NCI-H774 (cell line): ENCODE measurements at places on chromosomes 13 and 19.

DNA sequence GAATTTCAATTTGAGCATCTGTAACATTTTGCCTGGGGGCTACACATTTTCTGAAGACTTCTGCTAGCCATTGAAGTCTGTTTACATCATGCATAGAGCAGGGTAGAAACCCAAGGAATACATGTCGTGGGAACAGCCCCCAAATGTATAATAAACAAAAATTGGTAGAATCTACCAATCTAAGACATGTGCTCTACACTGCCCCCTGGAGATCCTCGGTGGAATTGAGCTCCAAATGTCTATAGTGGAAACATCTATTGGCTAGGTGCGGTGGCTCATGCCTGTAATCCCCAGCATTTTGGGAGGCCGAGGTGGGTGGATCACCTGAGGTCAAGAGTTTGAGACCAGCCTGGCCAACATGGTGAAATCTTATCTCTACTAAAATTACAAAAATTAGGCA lies 57.3 kb downstream of the MBD3L2B start:
- no peak for DNase-seq

GRCh38 chr19:41845051-41845590 lies 279 bp downstream of the DMRTC2 start:
- no peak for DNase-seq

DNA sequence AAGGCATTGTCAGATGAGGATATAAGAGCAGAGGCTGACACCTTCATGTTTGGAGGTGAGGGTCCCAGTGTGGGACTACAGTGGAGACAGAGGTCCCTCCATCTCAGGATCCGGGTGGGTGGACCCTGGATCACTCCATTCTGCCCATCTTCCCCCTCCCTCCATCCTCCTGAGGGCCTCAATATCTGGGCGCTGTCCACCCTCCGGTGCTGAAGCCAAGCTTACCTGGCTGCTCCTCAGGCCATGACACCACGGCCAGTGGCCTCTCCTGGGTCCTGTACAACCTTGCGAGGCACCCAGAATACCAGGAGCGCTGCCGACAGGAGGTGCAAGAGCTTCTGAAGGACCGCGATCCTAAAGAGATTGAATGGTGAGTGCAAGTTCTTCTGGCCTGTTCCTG lies 11.9 kb downstream of the CYP4F12 start:
- DNase-seq, result no peak

DNA sequence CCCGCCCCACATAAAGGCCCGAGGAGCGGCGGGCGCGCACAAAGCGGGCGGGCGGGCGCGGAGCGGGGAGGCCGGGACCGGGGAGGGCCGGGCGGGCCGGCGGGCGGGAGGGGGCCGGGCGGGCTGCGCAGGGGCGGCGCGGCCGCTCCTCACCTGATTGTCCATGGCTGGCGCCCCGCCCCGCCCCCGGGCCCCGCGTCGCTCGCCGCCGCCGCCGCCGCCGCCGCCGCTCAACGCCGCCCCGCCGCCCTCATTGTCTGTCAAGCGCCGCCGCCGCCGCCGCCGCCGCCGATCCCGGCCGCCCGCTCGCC lies 200 bp downstream of the MLLT1 start:
- no peak for DNase-seq

- no peak for DNase-seq
Observed at GRCh38 chr13:23629566-23630272, 59.5 kb downstream of the TNFRSF19 start.

DNA sequence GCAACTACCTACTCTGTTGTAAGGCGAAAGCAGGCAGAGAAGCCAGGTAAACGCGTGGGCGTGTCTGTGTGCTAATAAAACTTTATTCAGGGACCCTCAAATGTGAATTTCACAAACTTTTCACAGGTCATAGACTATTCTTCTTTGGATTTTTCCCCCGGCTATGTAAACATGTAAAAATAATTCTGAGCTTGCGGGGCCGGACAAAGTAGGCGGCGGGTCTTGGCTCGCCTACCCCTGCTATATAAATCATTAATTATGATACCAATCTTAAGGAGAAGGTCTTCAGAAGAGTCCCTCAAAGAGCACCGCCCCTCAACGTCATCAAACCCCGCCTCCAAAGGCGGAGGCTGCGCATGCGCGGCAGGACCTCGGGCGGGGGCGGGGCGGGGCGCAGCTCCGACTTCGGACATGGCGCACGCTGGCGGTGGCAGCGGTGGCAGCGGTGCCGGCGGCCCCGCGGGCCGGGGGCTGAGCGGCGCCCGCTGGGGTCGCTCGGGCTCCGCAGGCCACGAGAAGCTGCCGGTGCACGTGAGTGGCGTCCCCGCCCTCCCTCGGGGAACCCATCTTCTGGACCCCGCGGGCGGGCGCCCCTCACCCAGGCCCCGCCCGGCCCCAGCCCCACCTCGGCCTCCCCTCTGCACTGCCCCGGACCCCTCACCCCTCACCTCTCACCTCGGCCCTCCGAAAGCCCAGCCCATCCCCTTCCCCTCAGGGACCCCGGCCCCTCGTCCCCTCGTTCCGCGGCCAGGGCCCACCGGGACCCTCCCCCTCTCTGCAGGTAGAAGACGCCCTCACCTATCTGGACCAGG lies at the start of gene SIN3B:
Gene SIN3B (plus strand): TSS at position 389 of the 812 bp plus-strand sequence. CDS start 23 bp downstream, at position 412.
- DNase-seq, result peak; percentile 75

DNA sequence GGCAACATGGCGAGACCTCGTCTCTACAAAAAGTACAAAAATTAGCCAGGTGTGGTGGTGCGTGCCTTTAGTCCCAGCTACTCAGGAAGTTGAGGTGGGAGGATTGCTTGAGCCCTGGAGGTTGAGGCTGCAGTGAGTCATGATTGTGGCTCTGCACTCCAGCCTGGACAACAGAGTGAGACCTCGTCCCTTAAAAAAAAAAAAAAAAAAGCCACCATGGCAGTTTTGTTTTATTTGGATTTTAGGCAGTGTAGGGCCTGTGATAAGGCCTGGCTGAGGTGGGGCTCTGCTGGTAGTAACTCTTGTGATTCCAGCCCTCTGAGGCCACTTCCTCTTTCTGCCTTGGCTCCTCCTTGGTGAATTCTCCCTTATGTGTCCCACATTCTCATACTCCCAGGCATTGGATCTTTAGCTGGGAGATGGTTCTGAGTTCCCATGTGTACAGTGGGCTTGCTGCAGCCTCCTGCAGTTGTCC lies 39.2 kb downstream of the GATAD2A start:
- no peak for DNase-seq

GRCh38 chr19:6056801-6057650 lies 53.3 kb downstream of the RFX2 start:
- peak; percentile 64 for DNase-seq

- no peak for DNase-seq
Observed at GRCh38 chr19:6424195-6424938, at the start of gene KHSRP. TSS of gene KHSRP (minus strand) at chr19:6424811. CDS start at chr19:6424701, 110 bp downstream.

GRCh38 chr13:45527699-45528462 lies 63.1 kb downstream of the COG3 start:
- DNase-seq, result no peak

DNA sequence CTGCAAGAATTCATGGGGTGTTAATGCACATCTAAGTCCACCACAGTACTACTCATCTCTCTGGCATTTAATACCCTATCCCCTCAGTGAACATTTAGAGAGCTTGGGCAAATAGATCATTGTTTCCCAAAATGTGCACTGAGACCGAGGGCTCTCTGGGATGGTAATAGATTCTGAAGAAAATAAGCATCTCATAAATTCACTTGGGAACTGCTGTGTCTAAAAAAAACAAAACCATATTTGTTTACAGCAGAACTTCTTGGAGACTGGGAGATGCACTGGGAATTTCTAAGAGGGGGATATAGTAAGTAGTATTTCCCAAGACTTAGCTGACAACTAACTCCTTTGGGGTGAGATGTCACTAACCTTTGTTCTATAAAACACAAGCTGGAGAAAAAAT lies 58.4 kb downstream of the ENOX1 start:
- DNase-seq, result no peak

DNA sequence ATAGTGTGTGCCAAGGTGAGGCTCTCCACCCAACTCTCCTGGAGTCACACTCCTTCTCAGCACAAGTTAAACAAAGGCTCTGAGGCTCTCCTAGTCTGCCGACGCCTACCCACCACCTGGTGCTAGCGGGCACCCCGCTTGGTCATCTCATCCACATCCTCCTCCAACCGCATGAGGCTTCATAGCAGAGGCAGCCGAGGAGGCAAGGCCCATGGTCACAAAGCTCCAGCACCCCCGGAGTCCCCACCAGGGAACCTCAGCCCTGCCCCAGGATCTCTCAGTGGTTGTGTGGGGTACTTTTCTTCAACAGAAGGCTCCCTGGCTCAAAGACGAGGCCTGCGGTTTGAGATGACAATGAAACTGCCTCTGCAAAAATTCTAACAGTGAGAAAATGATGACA lies 43.0 kb downstream of the STK24 start:
- no peak for DNase-seq

DNA sequence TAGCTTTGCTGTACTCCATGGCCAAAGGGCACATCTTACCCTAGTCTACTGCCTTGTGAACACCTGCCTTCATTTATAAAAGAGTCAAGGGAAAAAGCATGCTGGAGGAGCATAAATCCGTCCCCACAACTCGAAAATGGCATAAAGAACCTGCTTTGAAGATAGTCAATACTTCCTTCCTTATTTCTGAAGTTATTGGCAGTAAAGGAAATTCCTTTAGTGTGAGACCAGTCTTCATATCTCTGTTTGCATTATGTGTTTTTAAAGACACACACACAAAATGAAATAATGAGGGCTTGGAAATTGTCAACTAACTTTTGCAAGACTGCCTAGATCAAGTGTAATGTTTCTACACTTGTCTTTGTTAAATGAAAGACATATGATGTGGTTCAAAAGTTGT lies 408.4 kb downstream of the SPRY2 start:
- DNase-seq, result no peak

- DNase-seq, result no peak
Observed at GRCh38 chr19:35154525-35155406, at the start of gene FXYD5. TSS of gene FXYD5 (plus strand) at chr19:35154735. CDS start at chr19:35155551, 816 bp downstream.

DNA sequence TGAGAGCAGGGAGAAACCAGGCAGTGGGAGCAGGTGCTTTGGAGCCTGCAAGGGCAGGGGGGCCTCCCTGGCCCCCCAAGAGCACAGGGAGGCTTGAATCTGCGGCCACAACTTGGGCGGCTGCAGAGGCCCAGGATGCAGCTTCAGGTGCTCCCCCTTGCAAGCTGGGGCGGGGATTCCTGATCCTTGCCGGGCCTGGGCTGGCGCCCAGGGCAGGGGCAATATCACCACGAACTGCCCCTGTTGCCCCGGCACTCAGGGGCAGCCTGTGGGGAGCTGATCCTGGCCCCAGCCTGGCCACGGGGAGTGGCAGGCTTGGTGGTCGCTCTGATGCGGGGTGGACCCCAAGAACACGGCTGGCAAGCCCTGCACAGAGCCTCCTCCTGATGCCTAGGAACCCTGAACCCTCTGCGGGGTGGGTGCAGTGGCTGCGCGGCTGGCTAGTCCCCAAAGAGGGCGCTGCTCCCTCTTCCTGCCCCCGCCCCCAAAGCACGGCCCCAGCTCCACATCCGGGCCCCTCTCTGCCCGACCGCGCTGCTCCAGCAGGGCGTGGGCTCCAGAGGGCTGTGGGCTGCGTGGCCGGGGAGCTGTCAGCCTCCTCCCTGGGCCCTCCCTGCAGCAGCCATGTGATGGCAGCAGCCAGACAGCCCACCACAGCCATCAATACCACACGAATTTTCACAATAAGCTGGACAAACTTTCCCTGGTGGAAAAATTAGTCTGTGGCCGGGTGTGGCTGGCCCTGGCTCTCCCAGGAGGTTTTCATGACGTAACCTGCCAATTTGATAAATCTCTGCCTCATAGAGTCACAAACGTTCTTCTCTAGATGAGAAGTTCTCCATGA lies 21.0 kb downstream of the TNFSF9 start:
- DNase-seq, result no peak

DNA sequence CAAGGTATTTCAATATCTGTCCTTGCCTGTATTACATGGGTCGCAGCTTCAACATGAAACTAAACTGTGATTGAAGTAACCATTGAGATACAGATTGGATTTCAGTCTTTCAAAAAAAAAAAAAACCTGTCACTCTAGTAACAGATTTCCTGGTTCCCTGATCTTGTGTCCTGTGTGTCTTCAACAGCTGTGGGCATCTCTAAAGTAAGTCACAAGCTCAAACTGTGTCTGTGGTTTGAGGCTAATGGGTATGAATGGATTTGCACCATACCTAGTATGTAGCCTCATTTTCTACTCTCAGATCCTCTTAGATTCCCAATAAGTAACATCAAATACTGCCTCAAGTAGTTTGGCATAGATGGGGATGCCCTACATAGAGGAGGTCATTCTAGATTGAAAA lies 300.1 kb downstream of the COG6 start:
- DNase-seq, result no peak

DNA sequence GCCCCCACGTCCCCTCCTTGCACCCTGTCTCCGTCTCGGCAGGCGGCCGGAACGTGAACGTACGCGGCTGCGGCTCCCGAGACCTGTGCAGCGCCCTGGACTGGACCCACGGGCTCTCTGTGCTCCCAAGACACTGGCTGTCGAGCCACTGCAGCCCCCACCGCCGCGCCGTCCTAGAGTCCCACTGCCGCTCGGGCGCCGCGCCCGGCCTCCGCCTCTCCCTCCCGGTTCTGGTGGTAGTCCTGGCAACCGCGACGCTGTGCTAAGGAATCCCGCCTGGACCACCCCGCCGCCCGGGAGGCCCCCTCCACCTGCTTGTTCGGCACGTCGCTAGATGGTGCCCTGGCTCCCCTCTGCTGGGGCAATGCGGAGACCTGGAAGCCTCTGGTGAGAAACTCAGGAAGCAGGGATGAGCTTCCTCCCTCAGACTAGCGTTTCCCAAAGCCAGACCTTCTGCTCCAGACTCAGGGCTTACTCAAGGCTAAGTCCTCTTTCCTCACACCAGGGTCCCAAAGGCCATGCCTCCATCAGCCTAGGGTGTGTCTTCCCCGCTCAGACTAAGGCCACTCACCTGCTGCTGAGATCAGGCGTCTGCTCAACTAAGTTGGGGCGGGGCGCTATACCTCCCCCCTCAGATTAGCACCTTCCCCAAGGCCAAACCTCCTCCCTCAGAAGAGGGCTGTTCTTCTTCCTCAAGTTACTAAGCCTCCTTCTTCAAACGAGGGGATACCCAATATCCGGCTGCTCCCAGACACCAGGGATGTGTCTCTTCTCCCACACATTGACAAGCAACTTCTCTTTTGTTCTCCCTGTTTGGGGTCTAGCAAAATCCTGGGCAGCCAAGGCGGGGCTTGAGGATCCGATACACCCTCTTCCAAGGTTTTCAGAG lies 16.1 kb upstream of the IRGC start:
- no peak for DNase-seq

DNA sequence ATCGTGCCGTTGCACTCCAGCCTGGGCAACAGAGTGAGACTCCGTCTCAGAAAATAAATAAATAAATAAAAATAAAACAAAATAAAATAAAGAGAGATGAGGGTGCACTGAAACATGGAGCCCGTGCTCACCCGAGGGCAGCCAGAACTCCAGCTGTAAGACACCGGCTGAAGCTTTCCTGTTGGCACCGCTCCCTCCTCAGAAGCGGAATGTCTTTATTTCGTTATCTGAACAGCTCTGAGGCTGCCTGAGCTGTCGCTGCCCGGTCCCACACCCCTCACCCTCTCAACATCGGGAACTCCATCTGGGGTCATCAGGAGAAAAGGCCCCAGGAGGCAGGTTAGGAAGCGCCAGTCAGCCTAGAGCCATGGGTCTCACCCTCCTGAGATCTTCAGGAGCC lies 24.4 kb downstream of the ZNF787 start:
- no peak for DNase-seq
